Ureter (tissue), 1 donor: ENCODE measurements at places on chromosomes 12 and 14.
A peak's percentile ranks its signal among the peaks of the same experiment; 100 is the strongest.

DNA sequence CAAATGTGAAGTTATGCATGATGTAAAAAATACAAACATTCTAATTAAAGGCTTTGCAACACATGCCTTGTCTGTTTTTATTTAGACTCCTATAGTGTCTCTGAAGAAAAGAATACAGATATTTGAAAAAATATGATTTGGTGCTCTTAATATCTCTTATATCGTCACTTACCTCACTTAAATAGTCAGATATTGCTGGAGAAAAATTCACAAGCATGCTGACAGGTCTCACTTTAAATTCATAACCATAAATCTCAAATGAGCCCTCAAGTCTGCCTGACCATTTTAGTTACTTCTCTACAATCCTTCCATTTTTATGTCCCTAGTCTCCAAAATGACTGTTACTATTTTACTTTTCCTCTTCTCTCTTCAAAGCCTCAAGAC lies 5.4 kb upstream of the YEATS4 start:
- no peak for DNase-seq

GRCh38 chr14:50082784-50083466 lies 33.4 kb downstream of the VCPKMT start:
- DNase-seq = no peak

- DNase-seq = no peak
Measured at GRCh38 chr14:102077382-102077709, 9.5 kb downstream of the HSP90AA1 start.

- DNase-seq = no peak
Measured at GRCh38 chr14:102363182-102363943, 622 bp downstream of the TECPR2 start.

DNA sequence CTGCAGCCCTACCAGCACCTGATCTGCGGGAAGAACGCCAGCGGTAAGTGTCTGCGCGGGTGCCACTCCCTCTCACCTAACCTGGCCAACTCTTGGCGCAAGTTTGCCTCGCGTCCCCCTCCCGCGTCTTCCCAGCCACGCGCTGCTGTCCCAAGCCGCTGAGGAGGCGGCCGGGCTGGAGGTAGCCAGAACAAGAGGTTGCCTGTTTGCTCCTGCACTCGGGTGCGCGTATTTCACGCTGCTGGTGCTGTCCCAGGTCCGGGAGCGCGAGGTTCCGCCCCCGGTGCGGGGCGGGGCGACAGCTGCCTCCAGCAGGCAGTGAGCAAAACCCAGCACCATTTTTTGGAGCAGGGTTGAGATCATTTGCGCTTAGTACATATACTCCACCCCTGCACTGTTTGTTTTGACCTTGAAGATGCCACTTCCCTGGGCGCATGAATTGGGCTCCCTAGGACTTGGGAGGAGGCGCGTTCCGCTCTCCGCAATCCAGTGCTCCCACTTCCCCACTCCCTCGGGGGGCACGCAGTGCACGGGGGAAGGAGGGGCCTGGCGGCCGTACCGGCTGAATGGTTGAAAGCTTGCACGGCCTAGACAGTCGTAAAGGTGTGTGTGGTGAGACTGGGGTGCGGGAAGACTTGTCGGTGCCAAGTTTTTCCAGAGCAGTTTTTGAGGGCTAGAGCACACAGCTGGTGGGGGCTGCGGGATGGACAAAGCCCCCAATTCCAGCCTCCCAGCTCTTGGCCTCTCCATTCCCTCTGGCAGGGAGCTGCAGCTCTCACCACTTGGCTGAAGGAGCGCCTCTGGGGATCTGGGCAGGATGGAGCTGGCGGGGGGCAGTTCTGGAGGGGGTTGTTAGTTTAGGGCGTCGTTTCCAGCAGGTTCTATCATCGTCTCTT lies 226.9 kb upstream of the CRY1 start:
- DNase-seq = peak; percentile 72

GRCh38 chr12:51306507-51306906 lies 17.5 kb downstream of the BIN2 start:
- no peak for DNase-seq
